ENCODE measurements at places on chromosomes 13 and 19. TPM values are rescaled to one million over a fixed set of nuclear protein-coding genes. Genes with fewer than 3 reads are reported as not detected.

The KLK15 gene
- total RNA-seq = not detected

The ATP8B3 gene
- 0.72 TPM for total RNA-seq

The ZNF628 gene
- 1.5 TPM for total RNA-seq

The C5AR1 gene
- 0.29 TPM for total RNA-seq

The CAMSAP3 gene
- total RNA-seq = not detected

The KCTD12 gene
- 56.0 TPM for total RNA-seq

The ABCC4 gene
- 27.5 TPM for total RNA-seq

The SPRY2 gene
- total RNA-seq = 6.5 TPM

The ZNF627 gene
- 20.3 TPM for total RNA-seq

The SLITRK1 gene
- not detected for total RNA-seq

The CFD gene
- total RNA-seq = 8.3 TPM

The SH2D3A gene
- total RNA-seq = not detected

The KIR2DL4 gene
- total RNA-seq = not detected

The CYP2A6 gene
- not detected for total RNA-seq

The MBD3L2 gene
- not detected for total RNA-seq

The CD177 gene
- not detected for total RNA-seq

The NLRP9 gene
- total RNA-seq = not detected

The NFIX gene
- 114 TPM for total RNA-seq

The ZNF576 gene
- 7.4 TPM for total RNA-seq

The LILRB1 gene
- total RNA-seq = not detected

The TEX26 gene
- total RNA-seq = not detected

The CA11 gene
- total RNA-seq = 1.8 TPM

The PTGIR gene
- 2.9 TPM for total RNA-seq

The EPS8L1 gene
- 1.1 TPM for total RNA-seq

The CKM gene
- total RNA-seq = under 0.01 TPM

The RGL3 gene
- total RNA-seq = 0.36 TPM

The IFNL1 gene
- not detected for total RNA-seq
